ENCODE measurements at places on chromosomes 1 and 21.

DNA sequence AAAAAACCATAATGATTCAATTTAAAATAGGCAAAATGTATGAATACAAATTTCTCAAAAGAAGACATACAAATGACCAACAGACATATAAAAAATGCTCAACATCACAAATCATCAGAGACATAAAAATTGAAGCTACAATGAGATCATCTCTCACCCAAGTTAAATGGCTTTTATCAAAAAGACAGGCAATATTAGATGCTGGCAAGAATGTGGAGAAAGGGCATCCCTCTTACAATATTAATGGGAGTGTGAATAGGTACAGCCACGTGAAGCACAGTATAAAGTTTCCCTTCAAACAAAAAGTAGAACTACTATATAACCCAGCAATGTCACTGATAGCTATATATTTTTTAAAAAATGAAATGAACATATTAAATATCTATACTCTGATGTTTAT, 1481.7 kb downstream of the AMY1C start:
- DNase-seq, result no peak

- no peak for DNase-seq
These were observed 87.5 kb upstream of the CACYBP start for GRCh38 chr1:174912264-174912663.

DNA sequence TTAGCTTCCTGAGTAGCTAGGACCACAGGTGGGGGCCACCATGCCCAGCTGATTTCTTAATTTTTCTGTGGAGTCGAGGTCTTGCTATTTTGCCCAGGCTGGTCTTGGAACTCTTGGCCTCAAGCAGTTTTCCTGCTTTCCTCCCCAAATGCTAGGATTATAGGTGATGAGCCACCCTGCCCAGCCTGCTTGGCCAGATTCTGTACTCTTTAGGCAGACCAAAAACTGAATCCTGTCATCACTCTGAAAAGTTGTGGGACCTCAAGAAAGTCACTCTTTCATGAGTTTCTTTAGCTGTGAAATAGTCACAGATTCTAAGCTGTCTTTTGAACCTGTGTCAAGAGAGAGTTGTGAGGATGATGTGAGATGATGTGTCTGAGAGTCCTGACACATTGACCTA, 105.4 kb downstream of the CAMTA1 start:
- no peak for DNase-seq

GRCh38 chr21:42012763-42013329, 2.7 kb upstream of the ZBTB21 start:
- no peak for DNase-seq

GRCh38 chr1:91891969-91892368, 6.0 kb upstream of the TGFBR3 start:
- no peak for DNase-seq

DNA sequence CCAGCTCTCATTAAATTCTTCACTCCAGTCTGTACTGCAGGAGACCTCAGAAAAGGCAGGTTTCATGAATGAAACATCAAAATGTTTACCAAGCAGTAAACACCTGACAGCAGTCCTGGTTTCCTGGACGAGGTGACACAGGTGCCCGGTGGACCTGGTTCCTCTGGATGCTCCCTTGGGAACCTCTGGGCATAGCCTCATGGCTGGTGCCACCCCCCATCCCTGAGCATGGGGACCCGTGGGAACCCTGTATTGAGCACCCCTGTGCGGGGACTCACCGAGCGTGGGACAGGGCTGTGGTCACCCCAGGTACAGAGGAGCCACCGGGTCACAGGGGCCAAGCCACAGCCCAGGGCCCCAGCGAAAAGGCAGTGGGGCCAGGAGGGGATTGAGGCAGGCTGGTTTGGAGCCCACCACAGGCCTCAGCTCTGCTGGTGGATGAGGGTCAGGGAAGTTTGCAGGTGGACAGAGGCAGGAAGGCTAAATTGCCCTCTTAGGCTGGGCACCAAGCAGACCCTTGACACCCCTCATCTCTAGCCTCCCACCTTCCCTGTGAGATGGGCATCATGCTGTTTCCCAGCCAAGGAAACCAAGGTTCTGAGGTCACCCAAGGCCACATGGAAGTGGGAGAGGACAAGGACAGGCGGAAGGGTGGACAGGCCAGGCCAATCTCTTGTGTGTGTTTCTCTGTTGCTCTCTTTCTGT, 158.4 kb downstream of the PTPRU start:
- no peak for DNase-seq

DNA sequence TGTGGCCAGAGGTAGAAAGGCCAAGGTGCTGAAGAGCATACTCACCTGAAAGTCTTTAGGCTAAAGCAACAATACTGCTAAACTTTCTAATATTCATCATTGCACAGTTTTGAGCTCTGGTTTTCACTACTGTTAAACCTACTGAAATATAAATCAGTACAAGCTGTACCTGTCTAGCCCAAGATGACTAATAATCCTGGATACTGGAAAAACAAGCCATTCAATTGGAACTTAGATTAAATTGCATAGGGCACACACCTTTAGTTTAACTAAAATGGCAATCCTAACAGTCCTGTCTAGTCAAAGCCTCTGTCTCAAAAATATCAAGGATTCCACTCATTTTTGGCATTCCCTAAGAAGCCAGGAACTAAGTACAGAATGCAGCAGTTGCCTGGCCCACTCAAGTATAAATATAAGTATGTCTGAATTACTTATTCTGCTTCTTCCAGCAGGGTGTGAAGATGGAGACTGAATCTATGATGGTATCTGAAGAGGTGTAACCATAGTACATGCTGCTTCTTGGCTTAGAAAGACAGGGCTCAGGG, 3.1 kb downstream of the CHML start:
- no peak for DNase-seq

DNA sequence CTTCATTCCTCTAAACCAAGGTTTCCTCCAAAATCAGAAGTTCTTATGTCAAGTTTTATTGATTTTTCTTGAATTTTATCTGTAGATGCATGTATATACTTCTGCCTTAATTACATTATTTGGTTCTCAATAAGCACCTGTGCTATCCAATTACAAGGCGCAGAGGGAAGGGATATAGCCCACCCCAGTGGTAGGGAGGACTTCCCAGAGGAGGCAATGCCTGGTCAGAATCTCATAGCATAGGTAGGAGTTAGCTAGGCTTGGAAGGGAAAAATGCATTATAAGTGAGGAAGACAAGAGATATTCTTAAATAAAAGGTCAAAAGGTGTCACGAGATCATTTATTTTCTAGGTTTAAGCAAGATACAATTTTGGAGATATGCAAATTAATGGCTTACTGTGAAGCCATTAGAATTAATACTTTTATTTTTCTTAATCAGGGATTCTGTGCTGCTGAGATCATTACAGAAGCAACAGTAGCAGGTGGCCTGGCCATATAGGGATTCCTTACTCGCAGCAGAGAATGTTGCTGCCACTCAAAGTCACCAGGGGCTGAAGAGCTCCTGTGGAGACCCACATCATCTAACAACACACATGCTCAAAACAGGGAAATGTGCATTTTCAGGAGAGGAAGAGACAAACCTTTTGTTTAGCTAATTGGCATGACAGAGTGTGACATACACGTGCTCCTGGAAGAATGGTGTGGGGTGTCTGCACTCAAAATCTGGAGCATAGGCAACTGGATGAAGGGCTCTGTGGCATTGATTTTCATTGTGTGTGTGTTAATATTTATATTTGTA, 178.3 kb downstream of the ATG4C start:
- no peak for DNase-seq

GRCh38 chr1:168881656-168882260, 152.8 kb upstream of the DPT start:
- DNase-seq, result no peak

DNA sequence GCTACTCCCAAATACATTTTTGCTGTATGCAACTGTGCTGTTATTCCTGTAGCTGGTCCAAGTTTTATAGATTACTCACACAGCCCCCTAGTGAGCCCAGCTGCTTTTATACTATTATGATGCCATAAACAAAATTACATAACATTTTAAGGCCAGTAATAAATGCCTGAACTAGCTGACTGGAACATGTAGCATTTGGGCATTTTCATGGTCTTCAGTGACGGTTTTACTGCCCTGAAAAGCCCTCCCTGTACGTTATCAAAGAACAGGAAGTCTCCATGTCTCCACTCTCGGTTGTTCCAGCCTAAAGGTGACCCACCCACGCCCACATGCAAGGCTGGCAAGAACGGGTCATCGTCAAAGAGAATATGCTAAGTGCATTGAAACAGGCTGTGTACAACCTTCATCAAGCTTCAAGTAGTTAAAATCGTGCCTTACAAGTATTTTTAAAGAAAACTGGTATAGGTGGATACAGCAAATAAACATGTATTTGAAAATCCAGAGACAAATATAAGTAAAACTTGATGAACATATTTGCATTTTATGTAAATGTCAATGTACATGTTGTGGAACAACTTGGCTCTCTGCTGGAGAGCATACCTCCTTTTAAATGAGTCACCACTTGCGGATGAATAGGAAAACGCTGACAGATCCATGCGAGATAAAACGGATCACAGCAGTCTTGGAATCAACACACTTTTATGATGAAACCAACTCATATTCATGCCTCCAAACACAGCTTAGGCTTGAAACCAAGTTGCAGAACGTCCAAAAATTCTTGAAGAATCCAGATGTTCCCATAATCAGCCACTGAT, 520.5 kb downstream of the SMYD3 start:
- DNase-seq, result no peak

DNA sequence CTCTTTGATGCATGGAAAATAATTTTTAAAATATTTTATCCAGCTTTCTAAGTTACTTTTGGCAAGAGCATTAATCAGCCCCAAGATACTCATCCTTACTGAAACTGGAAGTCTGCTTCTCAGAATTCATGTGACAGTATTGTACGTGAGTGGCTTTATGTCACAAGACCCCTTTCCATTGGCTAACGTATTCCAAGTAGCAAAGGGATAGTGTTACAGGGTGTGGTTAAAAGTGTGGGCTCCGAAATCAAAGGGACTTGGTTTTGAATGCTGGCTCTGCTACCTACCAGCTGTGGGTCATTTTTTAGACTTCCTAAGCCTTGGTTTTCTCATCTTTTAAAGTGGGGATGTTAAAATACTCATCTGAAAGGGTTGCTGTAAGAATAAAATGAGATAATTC, 91.7 kb downstream of the RHOU start:
- DNase-seq, result no peak

DNA sequence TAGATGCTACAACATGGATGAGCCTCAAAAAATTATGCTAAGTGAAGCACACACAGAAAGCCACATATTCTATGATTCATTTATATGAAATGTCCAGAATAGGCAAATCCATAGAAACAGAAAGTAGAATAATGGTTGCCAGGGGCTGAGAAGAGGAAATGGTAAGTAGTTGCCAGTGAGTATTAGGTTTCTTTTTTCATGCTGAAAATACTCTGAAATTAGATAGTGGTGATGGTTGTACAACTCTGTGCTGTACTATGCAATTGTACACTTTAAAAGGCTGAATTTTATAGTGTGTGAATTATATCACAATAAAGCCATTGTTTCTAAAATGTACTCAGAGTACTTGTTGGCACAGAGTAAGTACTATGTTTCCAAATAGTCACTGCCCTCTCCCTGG, 15.5 kb upstream of the GFI1 start:
- no peak for DNase-seq

DNA sequence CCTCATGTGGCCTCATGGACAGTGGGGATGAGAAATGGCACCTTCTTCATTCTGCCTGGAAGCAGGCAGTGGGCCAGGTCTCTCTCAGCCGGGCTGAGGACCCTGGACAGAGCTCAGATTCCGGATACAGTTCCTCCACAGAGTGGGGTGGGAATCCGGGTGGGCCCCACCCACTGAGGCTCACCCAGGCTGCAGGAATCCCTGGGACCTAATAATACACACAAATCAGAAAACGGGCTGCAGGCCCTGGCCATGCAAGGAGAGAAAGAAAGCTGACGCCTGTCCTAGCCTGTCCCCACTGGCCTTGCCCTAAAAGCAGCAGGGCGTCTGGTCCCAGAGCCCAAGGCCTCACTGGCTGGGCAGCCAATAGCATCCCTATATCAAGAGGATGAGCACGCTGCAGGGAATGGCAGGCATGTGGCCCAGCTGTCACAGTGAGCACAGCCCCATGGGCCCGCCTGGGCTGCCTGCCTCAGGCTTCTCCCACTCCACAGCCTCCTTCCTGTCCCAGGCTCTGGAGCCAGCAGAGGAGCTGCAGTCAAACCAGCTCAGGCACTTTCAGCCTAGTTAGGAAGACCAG, 25.3 kb downstream of the ACTA1 start:
- DNase-seq, result no peak

GRCh38 chr1:28173151-28173979, 3.1 kb downstream of the PTAFR start:
- DNase-seq, result no peak

DNA sequence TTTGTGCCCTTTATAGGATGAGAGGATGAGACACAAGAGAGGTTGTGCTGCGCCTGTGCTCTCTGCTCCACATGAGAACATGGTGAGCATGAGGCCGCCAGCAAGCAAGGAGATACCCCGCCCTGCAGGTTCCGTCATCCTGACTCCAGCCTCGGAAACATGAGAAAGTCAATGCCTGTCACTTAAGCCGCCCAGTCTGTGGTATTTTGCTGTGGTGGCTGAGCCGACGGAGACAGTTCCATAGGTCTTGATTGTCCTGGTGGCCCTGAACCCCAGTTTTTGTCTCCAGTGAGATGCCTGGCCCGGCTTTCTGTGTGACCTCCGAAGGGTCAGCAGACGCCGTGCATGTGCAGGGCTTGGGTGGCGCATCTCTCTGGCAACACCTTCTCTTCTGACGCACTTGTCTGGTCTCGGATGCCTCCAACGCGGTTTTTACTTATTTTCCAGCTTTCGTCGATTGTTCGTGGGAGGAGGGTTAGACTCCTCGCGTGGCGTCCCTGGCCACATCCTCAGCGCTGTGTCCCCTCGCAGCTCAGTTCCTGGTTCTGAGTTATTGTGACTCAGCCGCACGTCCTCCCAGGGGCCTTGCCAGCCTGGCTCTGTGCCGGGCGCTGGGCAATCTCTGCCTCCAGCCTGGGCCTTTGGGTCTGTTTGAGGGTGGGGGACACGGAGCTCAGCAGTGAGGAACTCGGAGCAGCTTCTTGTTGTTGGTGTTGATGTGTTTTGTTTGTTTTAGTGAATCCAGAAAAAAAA, 70.0 kb downstream of the FAAP20 start:
- no peak for DNase-seq

- no peak for DNase-seq
These were observed 308.1 kb downstream of the ADGRL2 start for GRCh38 chr1:82108843-82109242.

GRCh38 chr1:174005032-174005431, 17.1 kb downstream of the RC3H1 start:
- no peak for DNase-seq

DNA sequence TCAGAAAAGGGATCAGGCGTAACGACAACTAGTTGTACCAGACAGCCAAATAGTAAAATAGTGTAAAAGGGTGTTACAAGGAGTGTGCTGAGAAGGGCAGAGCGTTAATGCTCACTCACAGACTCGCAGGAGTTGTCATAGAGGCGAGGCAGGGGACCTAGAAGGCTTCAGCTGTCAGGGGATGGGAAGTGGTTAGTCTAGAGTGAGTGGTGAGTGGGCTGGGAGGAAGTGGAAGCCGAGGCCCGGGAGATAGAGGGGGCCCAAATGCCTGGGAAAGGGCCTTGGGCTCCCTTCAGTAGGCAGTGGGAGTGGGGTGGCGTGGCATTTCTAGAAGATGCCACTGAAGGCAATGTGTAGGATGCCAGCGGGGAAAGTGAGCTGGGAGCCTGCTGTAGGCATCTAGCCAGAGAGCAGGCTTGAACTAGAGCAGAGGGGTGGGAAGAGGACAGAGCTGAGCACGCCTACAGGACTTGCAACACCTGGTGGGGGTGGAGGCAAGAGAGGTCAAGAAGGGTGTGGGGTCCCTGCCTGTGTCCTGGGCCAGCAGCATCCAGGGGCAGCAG, 10.3 kb downstream of the SLC6A17 start:
- no peak for DNase-seq
